ENCODE measurements at places on chromosomes 2 and 18. TPM values are rescaled to one million over a fixed set of nuclear protein-coding genes. Genes with fewer than 3 reads are reported as not detected.

CEBPZOS gene
- total RNA-seq = 25.6 TPM

RPIA gene
- total RNA-seq = 31.6 TPM

RUFY4 gene
- not detected for total RNA-seq

CABLES1 gene
- 32.4 TPM for total RNA-seq

DNAJC27 gene
- 3.1 TPM for total RNA-seq

FOXD4L1 gene
- total RNA-seq = 0.14 TPM

POTEI gene
- 0.48 TPM for total RNA-seq

FAM110C gene
- total RNA-seq = 1.2 TPM

PCARE gene
- total RNA-seq = not detected

OTOF gene
- total RNA-seq = 0.04 TPM

GATA6 gene
- 2.9 TPM for total RNA-seq

LRRC30 gene
- not detected for total RNA-seq

SEMA4F gene
- total RNA-seq = 7.1 TPM

DYNAP gene
- total RNA-seq = not detected

MYO7B gene
- not detected for total RNA-seq

REG3A gene
- not detected for total RNA-seq
